ENCODE measurements at places on chromosomes 2 and 18. TPM values are rescaled to one million over a fixed set of nuclear protein-coding genes. Genes with fewer than 3 reads are reported as not detected.

Gene ERBB4
- 7.7 TPM for total RNA-seq

Gene REG3G
- total RNA-seq = not detected

Gene DYSF
- total RNA-seq = 5.5 TPM

Gene MAP2
- total RNA-seq = 7.1 TPM

Gene IL36A
- not detected for total RNA-seq

Gene BOLL
- not detected for total RNA-seq

Gene ITGB6
- total RNA-seq = 0.06 TPM

Gene LONRF2
- 0.13 TPM for total RNA-seq

Gene UGT1A10
- not detected for total RNA-seq

Gene ABCB11
- total RNA-seq = not detected

Gene DSC3
- under 0.01 TPM for total RNA-seq

Gene PCARE
- total RNA-seq = not detected

Gene THSD7B
- 0.40 TPM for total RNA-seq

Gene RFTN2
- total RNA-seq = 25.6 TPM

Gene CFAP65
- total RNA-seq = not detected

Gene HOXD13
- total RNA-seq = not detected

Gene RTKN
- 15.8 TPM for total RNA-seq

Gene KLHL14
- total RNA-seq = not detected

Gene DNAH6
- 0.13 TPM for total RNA-seq

Gene SH2D6
- total RNA-seq = 0.40 TPM

Gene TMEM178A
- total RNA-seq = 1.5 TPM

Gene DNAH7
- 1.2 TPM for total RNA-seq

Gene IGFBP5
- 270 TPM for total RNA-seq

Gene FSHR
- total RNA-seq = not detected

Gene SPDYA
- 0.79 TPM for total RNA-seq

Gene SANBR
- 15.8 TPM for total RNA-seq

Gene FN1
- 7,001 TPM for total RNA-seq

Gene UBE2E3
- total RNA-seq = 86.0 TPM

Gene SLC11A1
- 0.19 TPM for total RNA-seq

Gene CCNYL1
- total RNA-seq = 27.3 TPM

Gene FAM110C
- under 0.01 TPM for total RNA-seq

Gene TNS1
- total RNA-seq = 71.2 TPM

Gene FBXO48
- total RNA-seq = 0.19 TPM

Gene COL4A4
- total RNA-seq = 33.4 TPM

Gene TUBA4B
- total RNA-seq = not detected

Gene PLGLB1
- 0.26 TPM for total RNA-seq

Gene KLHL29
- total RNA-seq = 4.0 TPM

Gene MALL
- total RNA-seq = 44.5 TPM

Gene MDH1B
- 1.7 TPM for total RNA-seq

Gene DSEL
- 52.3 TPM for total RNA-seq

Gene SERPINE2
- 1,107 TPM for total RNA-seq

Gene DCC
- total RNA-seq = 0.13 TPM

Gene LOXHD1
- not detected for total RNA-seq

Gene DES
- 0.62 TPM for total RNA-seq

Gene FHOD3
- 0.92 TPM for total RNA-seq

Gene PARD3B
- 6.2 TPM for total RNA-seq

Gene GKN1
- total RNA-seq = not detected

Gene CD302
- 9.0 TPM for total RNA-seq

Gene CPO
- 0.13 TPM for total RNA-seq

Gene INPP1
- 11.0 TPM for total RNA-seq

Gene REG1B
- not detected for total RNA-seq

Gene RAB31
- total RNA-seq = 73.6 TPM

Gene LINC00305
- not detected for total RNA-seq

Gene ALKAL2
- not detected for total RNA-seq

Gene ANKRD30BL
- not detected for total RNA-seq

Gene SCN2A
- 2.4 TPM for total RNA-seq

Gene CLEC4F
- not detected for total RNA-seq

Gene IL1A
- 0.13 TPM for total RNA-seq

Data from aortic smooth muscle cell (primary cell).